ENCODE measurements at places on chromosomes 2 and 18.

DNA sequence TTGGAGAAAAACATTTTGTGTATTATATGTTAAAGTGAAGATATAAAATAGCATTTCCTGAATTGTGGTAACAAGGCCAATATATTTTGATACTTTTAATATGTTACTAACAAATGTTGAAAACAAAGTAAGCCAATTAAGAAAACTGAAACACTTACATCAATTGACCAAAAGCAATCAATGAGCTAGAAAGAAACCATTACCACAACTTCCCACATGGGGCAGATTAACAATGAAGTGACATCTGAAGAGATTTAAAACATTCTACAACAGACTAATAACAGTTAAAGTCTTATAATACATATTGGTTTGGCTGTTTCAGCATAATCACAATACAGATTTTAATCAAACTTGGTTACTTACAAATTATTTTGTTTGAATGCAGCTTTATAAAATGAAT is 282.4 kb upstream of the NETO1 start:
- no peak for DNase-seq

DNA sequence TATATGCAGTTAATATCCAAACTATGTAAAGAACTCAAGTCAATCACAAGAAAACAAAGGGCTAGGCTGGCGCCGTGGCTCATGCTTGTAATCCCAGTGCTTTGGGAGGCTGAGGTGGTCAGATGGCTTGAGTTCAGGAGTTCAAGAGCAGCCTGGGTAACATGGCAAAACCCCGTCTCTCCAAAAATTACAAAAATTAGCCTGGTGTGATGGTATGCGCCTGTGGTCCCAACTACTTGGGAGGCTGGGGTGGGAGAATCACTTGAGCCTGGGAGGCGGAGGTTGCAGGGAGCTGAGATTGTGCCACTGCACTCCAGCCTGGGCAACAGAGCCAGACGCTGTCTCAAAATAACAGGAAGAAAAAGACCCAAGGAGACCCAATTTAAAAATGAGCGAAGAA is 91.9 kb upstream of the ALKAL2 start:
- no peak for DNase-seq

GRCh38 chr2:160482673-160483072 is 10.9 kb downstream of the RBMS1 start:
- no peak for DNase-seq

DNA sequence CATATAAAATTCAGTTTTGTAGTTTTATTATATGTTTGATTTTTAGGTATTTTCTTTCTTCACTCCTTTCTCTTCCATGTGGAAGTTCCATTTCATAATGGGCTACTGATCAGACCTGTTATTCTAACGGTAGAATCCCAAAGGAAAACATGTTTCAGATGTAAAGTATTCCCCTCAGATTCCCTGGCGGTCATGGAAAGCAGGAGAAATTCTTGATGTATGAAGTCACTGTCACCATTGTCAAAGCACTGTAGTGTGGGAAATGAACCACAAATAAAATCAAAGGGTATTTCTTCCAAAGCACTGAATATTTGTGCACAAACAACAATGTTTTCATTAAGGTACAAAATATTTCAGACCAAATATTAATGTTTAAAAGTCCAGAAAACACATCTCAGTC is 237.3 kb upstream of the KLHL14 start:
- DNase-seq: no peak

GRCh38 chr18:48808476-48808875 is 142.3 kb downstream of the SMAD7 start:
- no peak for DNase-seq

DNA sequence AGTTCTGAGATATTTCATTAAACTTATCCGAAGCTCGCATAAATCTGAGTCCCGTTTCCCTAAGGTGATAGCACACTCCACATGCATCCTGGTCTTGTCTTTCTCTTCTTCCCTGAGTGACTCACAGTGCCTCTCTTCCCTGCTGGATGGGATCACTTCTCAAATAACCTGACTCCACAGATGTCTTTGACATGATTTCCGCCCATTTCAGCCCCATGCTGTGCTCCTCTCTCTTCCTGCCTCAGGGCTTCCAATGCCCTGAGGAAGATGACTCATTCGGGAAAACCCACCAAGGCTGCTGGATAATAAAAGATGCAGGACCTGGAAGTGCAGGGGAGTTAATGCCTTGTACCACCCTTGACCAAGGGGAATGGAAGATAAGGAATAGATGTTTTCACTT is 441.7 kb upstream of the SOX11 start:
- no peak for DNase-seq

DNA sequence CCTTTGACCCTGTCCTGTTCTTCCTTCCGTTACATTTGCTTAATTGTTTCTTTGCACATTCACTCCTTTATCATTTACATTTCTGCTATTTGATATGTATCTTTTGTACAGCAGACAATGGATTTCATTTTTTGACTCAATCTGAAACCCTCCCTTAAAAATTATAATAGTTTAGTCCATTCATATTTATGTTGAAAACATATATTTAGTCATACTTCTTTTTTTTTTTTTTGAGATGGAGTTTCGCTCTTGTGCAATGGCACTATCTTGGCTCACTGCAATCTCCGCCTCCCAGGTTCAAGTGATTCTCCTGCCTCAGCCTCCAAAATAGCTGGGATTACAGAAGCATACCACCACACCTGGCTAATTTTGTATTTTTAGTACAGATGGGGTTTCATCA is 95.3 kb upstream of the TGFA start:
- DNase-seq: no peak

DNA sequence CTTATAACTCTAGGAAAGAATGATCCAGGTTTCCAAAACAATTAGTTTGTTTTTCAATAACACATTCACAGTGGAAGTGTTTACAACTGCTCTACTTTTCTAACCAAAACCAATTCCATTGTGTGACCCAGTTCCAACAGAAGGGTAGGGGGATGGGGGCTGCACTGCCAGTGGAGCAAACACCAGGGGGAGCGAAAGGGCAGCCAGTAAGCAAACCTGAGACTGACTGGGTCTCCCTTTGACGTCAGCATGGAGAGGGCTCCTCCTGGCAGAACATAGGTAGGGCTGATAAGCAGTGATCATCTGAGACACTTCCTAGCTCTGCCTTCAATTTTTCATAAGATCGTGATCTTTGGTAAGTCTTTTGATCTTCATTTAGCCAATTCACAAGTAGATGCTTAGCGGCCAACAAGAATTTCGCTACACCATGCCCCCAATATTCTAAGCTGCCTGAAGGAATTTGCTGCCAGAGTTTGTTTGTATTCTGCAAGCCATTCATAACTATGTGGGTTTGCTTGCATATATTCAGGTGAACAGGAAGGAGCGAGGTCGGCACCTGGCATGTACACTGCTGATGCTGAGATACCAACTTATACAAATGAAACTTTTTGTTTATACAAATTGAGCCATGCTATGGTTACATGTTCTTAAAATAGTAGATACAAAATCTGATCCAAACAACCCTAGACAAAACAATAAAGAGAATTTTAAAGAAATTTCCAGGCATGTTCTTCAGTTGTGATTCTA is 45.9 kb downstream of the ST6GAL2 start:
- DNase-seq: no peak

DNA sequence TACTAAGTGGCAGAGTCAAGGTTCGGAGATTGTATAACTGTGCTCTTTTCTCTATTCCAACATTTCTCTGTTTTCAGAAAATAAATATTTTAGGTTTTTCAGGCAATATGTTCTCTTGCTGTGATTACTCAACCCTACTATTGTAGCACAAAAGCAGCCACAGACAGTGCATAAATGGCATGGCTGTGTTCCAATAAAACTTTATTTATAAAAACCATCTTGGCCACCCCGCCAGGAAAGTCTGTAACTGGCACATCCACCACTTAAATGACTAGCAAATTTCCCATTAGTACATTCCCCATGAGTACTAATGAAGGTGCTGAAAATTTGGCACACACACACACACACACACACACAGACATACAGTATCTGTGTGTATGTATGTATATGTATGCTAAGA is 30.8 kb upstream of the PARD3B start:
- DNase-seq: no peak

- no peak for DNase-seq
Observed at GRCh38 chr2:70046534-70046933, 40.7 kb upstream of the PCBP1 start.

- DNase-seq: no peak
Observed at GRCh38 chr2:241302759-241303651, 12.5 kb downstream of the HDLBP start.

DNA sequence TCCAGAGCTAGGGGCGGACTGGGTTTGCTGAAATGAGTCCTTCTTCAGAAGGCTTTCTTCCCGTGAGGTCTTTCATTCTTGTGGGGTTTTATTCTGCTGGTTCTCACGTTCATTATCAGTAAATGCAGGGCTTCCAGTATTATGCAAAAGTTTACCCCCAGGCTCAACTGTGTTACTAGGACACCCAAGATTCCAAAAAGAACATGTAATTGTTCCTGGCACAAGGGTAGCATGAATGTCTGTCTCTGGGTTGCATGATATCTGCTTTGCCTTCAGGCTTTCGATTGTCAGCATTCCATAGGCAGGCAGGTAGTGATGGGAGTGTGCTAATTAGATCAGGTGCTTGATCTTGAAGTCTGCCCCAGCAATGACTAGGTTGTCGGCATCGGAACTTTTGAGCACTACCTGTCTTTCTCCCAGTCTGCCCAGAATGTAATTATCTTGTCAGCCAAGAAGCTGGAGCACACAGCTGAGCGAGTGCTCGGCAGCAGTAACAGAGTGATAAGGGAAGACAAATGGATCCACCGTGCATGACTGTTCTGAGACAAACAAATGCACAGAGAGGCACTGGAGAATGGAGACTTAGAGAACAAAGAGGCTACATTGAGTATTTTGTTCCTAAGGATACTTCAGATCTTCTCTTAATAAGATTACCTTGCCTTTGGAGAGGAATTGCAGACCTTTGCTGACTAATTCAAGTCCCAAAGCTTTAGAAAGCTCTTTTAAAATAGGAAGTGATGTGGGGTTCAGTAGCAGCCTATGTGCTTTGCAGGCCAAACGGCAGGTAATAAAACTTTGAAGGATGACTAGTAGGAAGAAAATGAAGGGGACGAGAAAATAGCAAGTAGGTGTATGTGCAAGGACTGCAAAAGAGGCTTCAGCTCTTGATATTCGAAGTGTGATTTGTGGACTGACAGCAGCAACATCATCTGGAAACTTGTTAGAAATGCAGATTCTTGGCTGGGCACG is 41.9 kb downstream of the ITGB6 start:
- DNase-seq: no peak

DNA sequence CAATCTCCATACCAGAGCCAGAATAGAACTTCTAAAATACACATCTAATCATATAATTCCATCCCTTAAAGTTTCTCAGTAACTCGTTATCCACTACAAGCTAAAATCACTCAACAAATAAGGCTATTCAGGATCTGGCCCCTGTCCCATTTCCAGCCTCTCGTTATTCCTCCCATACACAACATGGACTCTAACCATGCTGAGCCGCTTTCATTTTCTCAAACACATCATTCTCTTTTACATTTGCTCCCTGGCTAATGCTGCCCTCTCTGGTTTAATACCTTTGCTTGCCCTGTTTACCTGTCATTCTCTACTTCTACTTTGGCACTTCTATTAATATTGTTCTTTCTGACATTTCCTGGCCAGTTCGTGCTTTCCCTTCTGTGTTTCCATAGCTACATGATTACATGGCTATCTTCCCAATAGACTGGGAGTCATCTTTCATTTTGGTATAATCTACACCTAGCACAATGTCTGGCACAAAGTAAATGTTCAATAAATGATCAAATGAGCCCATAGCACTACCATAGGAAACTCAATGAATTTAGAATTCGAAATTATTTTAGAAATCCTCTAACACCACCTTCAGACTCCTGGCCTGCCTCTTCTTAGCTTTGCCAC is 163.6 kb upstream of the VRK2 start:
- DNase-seq: no peak

DNA sequence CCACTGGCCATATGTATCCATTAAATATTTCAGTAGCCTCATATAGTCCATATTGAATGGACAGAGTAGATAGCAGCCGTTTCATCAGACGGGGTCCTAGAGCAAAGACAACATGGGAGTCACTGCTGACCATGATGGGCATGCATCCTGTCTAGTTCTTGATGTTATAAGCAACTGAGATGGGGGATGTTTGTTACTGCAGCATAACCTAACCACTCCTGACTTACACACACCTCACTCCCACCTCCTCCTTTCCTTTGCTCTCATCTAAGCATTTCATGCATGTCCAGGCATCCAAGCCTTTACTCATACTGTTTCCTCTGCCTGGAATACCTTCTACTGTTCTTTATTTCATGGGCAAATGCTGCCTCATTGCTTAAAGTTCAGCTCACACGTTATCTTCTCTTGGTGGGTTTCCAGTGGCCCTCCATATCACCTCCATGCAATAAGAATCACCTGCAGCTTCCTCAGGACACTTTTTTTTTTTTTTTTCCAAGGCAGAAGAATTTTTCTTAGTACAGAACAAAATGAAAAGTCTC is 87.8 kb downstream of the DDX1 start:
- no peak for DNase-seq

DNA sequence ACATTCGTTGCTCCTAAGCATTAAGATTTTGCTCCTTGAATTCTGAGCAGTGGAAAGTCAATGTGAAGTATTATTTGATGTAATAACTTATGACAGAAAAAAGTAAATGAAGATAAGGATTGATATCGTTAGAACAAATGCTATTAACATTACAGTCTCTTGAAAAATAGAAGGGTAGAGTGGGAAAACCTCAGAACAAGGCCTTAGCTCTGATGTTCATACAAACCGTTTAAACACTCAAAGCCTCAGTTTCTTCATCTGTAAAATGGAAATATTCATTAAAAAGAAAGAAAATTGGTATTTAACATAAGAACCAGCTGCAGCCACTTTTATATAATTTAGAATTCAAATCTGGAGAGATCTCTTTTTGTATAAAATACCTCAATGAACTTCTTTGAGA is 250.4 kb upstream of the NCKAP5 start:
- DNase-seq: no peak

DNA sequence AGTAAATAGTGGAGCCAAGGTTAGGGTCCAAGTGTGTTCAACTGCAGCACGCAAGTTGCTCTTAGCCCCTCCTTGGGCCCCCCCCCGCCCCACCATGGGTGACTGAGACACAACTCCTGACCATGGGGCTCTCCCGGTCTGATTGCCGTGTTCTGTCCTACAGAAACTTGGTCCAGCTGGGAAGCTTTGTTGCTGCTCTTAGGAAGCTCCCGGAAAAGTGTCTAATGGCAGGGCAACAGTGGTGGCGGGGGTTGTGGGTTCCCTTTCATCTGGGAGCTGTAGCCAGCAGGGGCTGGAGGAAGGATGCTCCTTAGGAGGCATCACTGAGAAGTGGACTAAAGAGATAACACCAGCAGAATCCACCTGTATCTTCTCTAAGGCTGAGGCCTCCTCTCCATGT is 111.1 kb downstream of the CYP26B1 start:
- DNase-seq: no peak

- DNase-seq: no peak
Observed at GRCh38 chr2:159982270-159982669, 80.1 kb downstream of the PLA2R1 start.
